ENCODE measurements at places on chromosomes 6 and 20. TPM values are rescaled to one million over a fixed set of nuclear protein-coding genes. Genes with fewer than 3 reads are reported as not detected.

GRCh38 chr6:95357380-95358020 lies 219.8 kb upstream of the MANEA start:
- no peak for ATAC-seq

IPCEF1 gene
- 0.47 TPM for total RNA-seq

GRCh38 chr6:161053103-161053502 lies 61.5 kb downstream of the MAP3K4 start:
- ATAC-seq, result no peak

DNA sequence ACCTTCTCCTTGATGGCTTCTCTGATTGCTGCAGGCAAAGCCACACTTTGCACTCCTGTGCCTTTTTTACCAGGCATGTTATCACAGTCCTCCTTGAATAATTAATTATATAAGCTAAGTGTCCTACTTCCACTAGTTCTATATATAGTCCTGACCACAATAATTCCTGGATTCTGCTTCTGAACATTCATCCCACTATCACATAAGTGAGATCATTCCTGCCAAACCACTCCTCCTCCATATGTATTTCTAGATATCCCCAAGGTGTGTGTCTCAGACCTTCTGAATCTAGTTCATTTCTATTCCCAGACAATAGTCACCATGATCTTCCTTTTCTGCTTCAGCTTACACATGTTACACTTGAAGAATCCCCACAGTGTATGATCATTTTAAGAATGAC lies 1237.5 kb upstream of the MAP3K7 start:
- ATAC-seq, result no peak

DNA sequence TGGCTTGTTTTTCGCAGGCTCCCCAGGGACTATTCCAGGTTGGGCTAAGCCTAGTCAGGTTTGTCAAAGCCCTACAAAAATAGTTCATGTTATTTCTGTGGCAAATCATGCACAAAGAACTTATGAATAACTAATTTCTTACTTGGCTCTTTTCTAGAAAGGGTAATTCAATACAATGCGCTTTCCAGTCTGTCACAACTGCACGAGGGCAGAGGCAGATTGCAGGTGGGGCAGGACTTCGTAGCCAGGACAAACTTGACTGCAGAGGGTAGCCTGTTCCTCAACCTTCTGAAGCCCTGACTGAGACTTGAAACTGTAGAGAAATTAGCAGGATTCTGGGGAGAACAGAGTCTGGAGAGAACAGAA lies 253.5 kb downstream of the QKI start:
- ATAC-seq, result peak; percentile 46
